Chondrocyte (in vitro differentiated cells): ENCODE measurements at places on chromosomes 6 and 20. TPM values are rescaled to one million over a fixed set of nuclear protein-coding genes. Genes with fewer than 3 reads are reported as not detected.

- peak overlapping the region; percentile 82 for H3K4me3 ChIP-seq
- H3K36me3 ChIP-seq, result no peaks in the 10 kb centered on the region
- H3K27me3 ChIP-seq, result no peaks in the 10 kb centered on the region
- peak; percentile 77 for DNase-seq
- peak overlapping the region; percentile 92 for H3K27ac ChIP-seq
- H3K4me1 ChIP-seq, result peaks cover 28% of the 10 kb centered on the region
These were observed 780 bp upstream of the TAF4 start for GRCh38 chr20:62066339-62066982.

GRCh38 chr6:34557228-34557627 is 1.1 kb upstream of the SPDEF start:
- no peaks in the 10 kb centered on the region for H3K27me3 ChIP-seq
- no peaks in the 10 kb centered on the region for H3K36me3 ChIP-seq
- no peak for DNase-seq
- H3K4me1 ChIP-seq, result no peaks in the 10 kb centered on the region
- no peak overlapping the region for H3K27ac ChIP-seq

DNA sequence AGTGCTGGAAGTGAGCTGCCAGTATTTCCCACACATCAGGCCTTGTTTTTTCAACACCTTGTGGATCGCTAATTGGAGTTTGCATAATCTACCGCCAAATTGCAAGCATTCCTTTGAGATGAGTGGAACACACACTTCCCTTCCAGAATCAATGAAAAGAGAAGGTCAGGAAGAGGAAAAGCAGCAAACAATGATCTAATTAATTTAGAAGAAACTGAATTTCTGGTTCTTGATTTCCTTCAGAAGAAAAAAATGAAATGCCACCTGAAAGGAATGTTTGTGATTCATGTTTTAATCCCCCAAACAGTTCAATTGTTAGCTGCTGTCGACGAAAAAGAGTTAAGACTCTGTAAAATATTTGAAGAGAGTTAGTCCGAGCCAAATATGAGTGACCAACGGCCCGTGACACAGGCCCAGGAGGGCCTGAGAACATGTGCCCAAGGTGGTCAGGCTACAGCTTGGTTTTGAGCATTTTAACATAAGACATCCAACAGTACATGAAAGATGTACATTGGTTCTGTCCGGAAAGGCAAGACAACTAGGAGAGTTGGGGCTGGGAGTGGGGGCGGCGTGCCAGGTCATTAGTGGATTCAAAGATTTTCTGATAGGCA is 182.3 kb downstream of the MTFR2 start:
- no peak overlapping the region for H3K4me3 ChIP-seq
- no peak for DNase-seq
- no peak overlapping the region for H3K27ac ChIP-seq

DNA sequence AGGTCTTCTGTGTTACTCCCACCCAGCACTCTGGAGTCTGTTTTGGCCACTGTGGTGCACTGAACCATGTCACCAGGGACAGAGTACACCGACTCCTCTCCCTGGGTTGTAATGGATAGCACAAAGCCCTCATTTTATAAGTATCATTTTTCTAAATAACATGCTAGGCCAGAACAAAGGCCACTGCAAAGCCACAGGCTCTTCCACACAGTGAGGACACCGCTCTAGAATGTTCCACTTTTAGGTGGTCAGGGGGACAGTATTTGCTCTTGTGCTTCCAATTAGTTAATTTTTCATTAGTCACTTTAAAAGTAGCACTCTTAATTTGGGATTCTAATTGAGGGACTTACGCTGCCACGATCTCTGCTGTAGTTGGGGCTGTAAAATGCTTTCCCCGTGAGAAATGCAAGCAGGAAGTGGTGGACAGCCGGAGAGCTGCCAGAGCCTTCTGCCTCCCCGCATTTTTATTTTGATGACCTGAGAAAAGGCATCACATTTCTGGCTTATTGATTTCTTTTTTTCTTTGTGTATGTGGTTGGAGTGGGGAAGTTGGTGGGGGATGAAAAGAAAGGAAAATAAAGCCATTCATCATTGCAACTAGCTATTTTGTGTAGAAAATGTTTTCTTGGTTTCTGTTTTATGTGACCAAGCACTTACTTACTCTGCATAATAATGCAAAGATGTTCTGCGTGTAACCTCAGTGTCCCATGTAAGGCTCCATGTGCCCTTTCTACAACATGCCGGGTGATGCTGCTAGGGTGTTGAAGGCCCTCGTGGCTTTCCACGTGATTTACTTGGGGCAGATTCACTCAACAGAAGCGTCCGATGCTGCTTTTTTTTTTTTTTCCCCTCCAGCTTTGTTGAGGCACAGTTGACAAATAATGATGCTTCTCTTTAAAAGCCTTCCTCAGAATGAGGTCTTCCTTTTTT is 195.9 kb downstream of the SASH1 start:
- peaks cover 15% of the 10 kb centered on the region for H3K4me1 ChIP-seq
- H3K27ac ChIP-seq, result peak overlapping the region; percentile 85
- no peak for DNase-seq

GRCh38 chr20:48285656-48286055 is 500.4 kb upstream of the SULF2 start:
- H3K4me3 ChIP-seq, result no peak overlapping the region
- DNase-seq, result no peak

DNA sequence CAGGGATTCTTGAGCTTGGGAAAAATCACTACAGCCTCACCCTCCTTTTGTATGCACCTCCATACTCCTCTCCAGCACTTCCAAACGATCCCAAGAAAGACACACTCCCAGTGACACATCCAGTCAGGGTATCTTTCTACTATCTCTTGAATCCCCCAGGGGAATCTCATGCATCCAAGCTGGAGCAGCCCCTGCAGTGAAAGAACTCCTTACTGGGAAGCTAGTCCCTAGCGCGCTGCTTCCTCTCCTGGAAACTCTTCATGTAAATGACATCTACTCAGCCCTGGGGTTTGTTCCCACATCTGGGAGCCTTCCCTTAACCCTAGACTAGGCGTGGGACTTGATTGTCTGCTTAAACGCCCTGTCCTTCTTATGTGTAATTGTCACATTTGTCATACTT is 329.1 kb upstream of the QKI start:
- peaks cover 17% of the 10 kb centered on the region for H3K4me1 ChIP-seq
- H3K4me3 ChIP-seq, result no peak overlapping the region
- DNase-seq, result no peak

- H3K4me1 ChIP-seq, result peaks cover 8% of the 10 kb centered on the region
- no peaks in the 10 kb centered on the region for H3K36me3 ChIP-seq
- H3K27ac ChIP-seq, result no peak overlapping the region
- no peak overlapping the region for H3K4me3 ChIP-seq
These were observed 519.9 kb downstream of the MAFB start for GRCh38 chr20:40168981-40169620.

ZBTB46 gene
- total RNA-seq, result 5.9 to 8.3 TPM (median 6.0 TPM) in 3 replicates

CCN6 gene
- total RNA-seq, result not detected in 3 replicates

DNA sequence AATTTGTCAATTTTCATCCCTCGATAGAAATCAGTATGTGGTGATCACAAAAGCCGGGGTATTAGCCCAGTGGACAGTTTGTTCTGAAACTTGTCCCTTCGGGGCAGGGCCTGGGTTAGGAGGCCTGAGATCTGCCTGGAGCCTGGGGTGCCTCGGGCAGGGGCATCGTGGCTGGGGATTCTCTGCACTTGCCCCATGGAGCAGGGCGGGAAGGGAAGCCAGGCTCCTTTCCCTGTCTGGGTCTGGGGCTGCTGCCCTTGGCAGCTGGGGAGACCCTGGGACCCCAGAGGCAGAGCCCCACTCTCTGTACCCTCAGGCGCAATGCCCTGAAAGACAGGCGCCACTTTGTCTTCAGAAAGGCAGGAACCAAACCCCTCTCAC is 27.4 kb downstream of the NTSR1 start:
- no peaks in the 10 kb centered on the region for H3K36me3 ChIP-seq
- H3K27ac ChIP-seq, result no peak overlapping the region
- DNase-seq, result peak; percentile 41
- peaks cover 11% of the 10 kb centered on the region for H3K4me1 ChIP-seq

DNA sequence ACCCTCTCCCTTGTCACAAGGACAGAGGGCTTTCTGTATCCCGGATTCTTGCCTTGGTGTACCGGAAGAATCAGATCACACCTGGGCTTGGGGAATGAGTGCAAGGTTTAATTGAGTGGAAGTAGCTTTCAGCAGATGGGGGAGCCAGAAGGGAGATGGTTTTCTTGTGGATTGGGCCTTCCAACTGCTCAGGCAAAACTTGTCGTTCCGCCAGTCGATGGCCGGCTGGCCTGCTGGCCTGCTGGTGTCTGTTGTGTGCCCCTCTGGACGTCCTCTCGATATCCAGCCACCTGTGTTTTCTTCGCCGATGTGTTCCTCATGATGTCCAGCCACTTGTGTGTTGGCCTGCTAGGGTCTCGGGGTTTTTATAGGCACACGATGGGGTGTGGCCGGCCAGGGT is 168.1 kb downstream of the CDKAL1 start:
- DNase-seq, result no peak
- H3K27ac ChIP-seq, result no peak overlapping the region
- no peaks in the 10 kb centered on the region for H3K36me3 ChIP-seq
- H3K4me1 ChIP-seq, result peaks cover 10% of the 10 kb centered on the region
- H3K27me3 ChIP-seq, result no peaks in the 10 kb centered on the region

HCRTR2 gene
- not detected in 3 replicates for total RNA-seq

DNA sequence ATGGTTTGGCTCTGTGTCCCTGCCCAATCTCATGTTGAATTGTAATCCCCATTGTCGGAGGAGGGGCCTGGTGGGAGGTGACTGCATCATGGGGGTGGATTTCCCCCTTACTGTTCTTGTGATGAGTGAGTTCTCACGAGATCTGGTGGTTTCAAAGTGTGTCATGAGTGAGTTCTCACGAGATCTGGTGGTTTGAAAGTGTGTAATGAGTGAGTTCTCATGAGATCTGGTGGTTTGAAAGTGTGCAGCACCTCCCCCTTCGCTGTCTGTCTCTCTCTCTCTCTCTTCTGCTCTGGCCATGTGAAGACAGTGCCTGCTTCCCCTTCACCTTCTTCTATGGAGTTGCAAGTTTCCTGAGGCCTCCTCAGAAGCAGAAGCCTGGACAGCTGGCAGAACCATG is 87.6 kb downstream of the MYLK4 start:
- H3K36me3 ChIP-seq, result no peaks in the 10 kb centered on the region
- peaks cover 24% of the 10 kb centered on the region for H3K4me1 ChIP-seq
- DNase-seq, result no peak

DNA sequence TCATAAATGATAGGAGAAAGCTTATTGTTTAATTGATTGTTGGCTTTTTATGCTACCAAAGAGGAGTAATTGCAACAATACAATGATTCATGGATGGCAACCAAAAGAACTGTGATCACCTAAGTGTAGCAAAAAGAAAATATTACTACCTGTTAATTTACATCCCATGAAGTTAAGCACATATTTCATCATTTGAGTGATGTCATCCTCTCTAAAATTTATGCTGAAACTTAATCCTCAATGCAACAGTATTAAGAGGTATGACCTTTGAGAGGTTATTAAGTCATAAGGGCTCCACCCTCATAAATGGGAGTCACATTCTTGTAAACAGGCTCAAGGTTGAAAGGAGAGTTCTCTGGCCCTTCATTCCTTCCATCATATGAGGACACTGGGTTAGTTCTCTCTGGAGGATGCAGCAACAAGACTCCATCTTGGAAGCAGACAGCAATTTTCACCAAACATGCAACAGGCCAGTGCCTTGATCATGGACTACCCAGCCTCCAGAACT is 190.6 kb upstream of the GRIK2 start:
- DNase-seq, result no peak
- H3K4me3 ChIP-seq, result no peak overlapping the region
- no peak overlapping the region for H3K27ac ChIP-seq
- H3K27me3 ChIP-seq, result no peaks in the 10 kb centered on the region
- no peaks in the 10 kb centered on the region for H3K36me3 ChIP-seq

DNA sequence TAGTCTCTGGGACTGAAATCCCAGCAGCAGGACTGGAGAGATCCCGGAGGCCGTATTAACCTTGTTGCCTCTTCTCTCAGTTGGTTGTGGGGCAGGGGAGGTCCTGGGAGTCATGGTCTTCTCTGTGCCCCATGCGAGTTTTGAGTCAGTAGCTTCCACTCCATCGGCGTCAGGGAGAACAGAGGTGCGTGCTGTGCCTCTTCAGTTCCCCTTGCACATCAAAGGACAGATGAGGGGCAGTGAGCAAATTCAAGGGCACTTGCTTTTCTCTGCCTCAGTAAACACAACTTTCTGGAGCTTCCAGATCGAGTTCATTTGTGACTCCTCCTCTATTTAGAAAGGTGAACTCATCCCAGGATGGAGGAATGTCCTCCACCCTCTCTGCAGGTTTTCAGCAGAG is 48.6 kb downstream of the MOCS1 start:
- H3K36me3 ChIP-seq, result peaks cover 25% of the 10 kb centered on the region
- no peak overlapping the region for H3K4me3 ChIP-seq
- H3K27ac ChIP-seq, result no peak overlapping the region
- DNase-seq, result no peak
- H3K4me1 ChIP-seq, result no peaks in the 10 kb centered on the region
- no peaks in the 10 kb centered on the region for H3K27me3 ChIP-seq

- H3K27ac ChIP-seq, result peak overlapping the region; percentile 32
- H3K27me3 ChIP-seq, result no peaks in the 10 kb centered on the region
- H3K4me3 ChIP-seq, result no peak overlapping the region
- peaks cover 32% of the 10 kb centered on the region for H3K36me3 ChIP-seq
These were observed 47.1 kb downstream of the DST start for GRCh38 chr6:56595490-56596122.

DNA sequence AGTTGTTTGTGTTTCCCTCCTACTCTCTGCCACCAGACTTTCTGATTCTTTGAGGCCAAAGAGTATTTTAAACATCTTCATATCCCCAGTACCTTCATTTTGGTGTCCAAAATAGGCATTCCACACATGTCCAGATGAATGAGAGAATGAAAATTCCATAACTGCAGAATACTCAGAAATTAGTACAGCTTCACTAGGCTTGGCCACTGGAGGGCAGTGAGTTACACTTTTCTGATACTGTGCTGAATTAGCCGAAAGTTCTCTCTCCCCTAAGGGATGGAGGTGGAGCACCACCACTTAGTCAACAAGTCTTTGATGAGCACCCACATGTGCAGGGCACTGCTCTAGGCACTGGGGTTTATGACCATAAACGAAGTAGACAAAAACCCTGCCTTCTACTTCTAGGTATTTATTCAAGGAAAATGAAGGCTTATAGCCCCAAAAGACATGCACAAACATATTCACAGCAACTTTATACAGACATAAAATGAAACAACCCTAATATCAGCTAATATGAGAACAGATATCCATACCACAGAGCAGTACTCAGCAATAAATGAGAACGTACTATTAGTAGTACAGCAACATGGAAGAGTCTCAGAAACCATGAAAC is 46.1 kb upstream of the TMEM217 start:
- peaks cover 7% of the 10 kb centered on the region for H3K36me3 ChIP-seq
- no peaks in the 10 kb centered on the region for H3K27me3 ChIP-seq
- DNase-seq, result no peak
- peaks cover 15% of the 10 kb centered on the region for H3K4me1 ChIP-seq
- H3K4me3 ChIP-seq, result no peak overlapping the region
- no peak overlapping the region for H3K27ac ChIP-seq

MYCT1 gene
- not detected in 3 replicates for total RNA-seq
